ENCODE measurements at places on chromosomes 13 and 19.

DNA sequence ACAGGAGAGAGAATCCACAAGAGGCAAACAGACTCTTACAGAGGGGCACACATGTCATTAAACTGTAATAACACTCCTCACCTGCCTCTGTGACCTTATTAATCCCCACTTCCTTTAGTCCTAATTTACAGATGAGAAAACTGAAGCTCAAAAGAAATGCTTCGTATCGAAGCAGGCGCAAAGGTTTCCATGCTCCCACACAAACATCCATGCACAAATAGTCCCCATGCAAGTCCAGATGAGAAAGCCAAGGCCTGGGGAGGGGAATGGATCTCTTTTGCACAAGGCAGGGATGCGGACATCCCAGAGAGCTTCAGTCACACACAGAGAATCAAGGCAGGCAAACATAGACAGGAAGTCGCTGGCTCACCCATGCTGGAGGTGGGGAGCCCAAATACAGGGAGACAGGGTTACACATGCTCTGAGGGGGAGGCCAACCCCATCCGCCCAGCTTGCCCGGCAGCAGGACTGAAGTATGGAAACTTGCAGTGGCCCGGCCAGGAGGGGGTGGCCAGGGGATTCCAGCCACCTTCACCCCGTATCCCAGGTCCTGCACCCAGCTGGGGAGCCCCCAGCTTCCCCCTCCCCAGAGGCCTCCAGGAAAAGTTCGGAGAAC is 468 bp downstream of the S1PR5 start:
- peak; percentile 25 for DNase-seq

DNA sequence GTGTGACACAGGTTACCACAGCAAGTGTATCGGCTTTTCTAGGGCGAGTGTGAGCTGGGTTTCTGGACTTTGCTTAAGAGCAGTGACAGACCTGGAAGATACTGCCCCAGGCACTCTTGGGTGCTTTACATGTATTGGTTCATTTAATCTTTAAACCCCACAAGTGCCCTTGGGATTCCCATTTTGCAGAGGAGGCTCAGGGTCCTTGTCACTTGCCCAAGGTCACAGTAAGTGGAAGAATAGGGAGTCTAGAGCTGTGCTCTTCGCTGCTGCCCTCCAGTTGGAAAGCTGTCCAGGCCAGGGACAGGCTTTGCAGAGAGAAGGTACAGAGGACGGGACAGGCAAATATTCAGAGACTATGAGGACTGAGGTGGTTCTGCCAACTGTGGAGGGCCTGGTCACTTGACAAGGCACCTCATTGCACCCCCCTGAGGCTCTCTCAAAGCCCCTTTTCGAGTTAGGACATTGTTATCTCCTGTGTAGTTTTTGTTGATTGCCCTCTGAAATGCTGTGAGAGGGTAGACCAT is 42.4 kb downstream of the BBC3 start:
- DNase-seq = no peak

DNA sequence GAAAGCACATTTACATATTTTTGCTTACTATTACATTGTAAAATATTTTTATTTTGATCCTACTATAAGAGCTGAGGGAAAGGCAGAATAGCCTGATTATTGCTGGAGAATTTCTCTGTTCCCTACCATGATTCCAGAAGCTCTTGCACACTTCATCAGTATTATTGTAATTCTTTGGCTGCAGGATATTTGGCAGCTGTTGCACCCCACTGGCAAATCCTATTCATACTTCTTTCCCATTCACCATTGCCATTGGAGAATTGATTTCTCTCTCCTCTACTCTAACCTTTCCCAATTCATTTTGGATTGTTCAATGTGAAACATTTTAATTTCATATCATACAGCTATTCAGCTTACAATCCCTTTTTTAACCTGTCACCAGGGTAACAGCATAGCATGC is 238.0 kb downstream of the GGACT start:
- DNase-seq = no peak

- no peak for DNase-seq
Observed at GRCh38 chr13:50697746-50698539, 145.5 kb downstream of the DLEU7 start.

DNA sequence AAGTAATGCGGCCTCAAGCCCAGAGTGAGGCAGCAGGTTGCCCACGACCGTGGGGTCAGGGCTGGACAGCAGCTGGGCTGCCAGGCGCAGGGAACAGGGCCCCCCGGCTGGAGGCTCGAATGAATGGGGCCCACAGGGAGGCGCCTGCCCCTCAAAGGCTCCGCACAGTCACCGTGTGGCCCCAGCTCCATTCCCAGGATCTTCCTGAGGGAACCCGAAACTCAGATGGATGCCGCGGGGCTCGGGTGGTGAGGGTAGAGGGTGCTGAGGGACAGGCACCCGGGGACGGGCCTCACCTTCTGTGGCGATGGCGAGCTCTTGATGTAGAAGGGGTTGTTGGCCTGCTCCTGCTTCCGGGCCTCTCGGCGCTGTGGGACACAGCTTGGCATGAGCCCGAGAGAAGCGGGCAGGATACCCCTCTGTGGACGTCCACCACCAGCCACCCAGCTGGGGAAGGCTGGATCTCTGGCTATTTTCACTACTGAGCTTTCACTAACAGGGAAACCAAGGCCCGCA is 19.3 kb downstream of the IZUMO4 start:
- DNase-seq = no peak

GRCh38 chr19:15256708-15257331 is 24.6 kb upstream of the EPHX3 start:
- DNase-seq = no peak

GRCh38 chr19:45526143-45526542 is 18.9 kb downstream of the VASP start:
- no peak for DNase-seq

DNA sequence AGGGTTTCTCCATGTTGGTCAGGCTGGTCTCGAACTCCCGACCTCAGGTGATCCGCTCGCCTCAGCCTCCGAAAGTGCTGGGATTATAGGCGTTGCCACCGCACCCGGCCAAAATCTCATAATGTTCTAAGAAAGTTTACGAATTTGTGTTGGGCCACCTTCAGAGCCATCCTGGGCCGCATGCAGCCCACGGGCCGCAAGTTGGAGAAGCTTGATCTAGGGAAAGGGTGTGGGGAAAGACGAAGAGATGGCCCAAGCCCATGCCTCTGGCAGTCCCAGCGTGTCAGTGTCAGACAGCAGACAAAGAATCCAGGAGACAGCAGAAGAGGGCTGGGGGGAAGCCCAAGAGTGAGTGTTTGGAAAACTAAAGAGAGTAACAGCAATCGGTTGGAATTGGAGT is 17.3 kb upstream of the PNMA8C start:
- no peak for DNase-seq

DNA sequence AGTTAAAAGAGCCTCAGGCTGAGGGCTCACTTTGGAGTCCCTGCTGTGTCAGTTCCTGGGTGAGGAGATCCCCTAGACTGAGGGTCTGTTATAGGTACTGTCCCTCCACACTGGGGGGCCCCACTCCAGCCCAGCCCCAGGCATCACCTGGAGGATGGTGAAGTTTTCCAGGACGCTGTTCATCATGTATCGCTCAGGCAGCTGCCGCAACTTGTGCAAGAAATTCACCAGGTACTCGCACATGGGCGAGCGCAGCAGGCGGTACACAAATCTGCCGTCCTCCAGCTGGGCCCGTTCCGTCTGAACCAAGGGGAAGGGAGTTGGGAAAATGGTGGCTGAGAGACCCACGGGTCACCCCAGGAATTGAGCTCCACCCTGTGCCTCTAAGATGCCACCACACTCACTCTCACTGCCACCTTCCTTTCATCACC is 7.1 kb downstream of the CD37 start:
- DNase-seq = no peak

GRCh38 chr19:39923862-39924261 is 10.6 kb downstream of the FCGBP start:
- no peak for DNase-seq

GRCh38 chr19:17424743-17425365 is 5.0 kb downstream of the MVB12A start:
- peak; percentile 70 for DNase-seq

DNA sequence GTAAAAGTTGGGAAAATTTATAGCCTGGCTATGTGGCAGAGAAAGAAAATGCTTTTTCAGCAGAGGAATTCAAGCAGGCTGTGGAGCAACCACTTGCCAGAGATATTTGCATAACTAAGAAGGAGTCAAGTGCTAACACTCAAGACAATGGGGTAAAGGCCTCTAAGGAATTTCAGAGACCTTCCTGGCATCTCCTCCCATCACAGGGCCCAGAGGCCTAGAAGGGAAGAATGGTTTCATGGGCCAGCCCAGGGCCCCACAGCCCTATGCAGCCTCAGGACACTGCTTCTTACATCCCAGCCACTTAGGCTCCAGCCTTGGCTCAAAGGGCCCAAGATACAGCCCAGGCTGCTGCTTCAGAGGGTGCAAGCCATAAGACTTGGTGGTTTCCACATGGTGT is 14.3 kb downstream of the SLC15A1 start:
- DNase-seq = no peak

DNA sequence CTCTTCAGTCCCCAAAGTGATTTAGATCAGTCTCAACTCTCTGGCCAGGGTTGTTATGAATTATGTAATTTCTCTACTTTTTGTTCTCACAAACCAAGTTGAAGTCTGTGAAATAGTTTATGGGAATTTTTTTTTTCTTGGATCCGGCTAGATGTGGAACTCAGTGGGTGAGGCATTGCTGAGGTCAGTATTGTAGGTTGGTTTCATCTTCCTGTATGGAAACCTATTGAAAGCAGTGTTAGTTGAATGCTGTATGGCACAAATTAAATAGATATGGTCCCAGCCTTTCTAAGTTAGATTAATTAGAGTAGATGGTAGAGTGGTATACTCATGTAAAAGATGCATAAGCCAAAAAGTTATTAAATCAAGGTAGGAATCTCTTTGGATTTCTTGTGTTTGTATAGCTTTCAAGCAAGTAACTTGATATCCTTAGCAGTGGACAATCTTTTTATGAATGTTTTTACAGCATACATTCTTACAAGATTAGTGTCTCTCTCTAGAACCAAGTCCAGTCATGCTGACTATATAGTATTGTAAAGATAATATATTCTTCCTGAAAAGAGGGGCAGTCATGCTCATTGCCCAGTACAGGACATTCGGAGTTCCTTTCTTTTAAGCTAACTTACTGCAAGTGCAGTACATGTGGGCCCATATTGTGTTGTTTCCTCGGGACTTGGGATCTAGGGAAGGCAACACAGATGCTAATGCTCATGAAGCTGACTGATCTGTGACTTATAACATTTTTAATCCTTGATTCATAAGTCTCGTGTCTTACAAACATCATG is 2541.1 kb downstream of the PCDH9 start:
- DNase-seq = no peak

DNA sequence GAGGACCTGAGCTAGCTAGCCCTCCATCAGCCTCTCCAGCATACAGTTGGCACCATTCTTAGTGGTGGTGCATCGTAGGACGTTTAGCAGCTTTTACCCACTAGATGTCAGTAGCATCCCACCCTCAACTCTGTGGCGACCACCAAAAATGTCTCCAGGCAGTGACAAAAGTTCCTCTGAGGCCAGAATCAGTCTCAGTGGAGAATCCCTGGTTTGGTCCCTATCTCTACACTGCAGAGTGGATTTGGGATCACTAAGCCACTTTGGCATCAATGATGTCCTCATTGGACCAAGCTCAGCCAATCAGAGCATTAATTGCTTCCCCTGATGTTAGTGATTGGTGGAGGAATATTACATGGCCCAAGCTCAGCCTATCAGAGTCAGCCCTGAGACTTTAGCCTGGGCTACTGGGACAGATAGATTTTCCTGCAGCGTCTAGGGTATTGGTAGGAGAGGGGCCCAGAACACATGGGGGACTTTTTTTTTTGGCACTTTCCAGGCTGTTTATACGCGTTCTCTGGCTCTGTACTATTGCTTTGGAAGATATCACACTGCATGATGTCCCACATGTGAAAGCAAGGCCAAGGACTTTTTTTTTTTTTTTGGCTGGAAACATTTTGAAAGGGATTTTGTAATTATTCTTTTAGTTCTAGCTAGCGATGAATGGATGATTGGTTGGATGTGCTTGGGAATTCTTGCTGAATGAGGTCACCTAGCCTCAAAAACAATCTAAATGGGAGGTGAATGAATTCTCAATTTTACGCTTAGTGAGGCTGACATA is 7.0 kb downstream of the TMEM221 start:
- peak; percentile 42 for DNase-seq

DNA sequence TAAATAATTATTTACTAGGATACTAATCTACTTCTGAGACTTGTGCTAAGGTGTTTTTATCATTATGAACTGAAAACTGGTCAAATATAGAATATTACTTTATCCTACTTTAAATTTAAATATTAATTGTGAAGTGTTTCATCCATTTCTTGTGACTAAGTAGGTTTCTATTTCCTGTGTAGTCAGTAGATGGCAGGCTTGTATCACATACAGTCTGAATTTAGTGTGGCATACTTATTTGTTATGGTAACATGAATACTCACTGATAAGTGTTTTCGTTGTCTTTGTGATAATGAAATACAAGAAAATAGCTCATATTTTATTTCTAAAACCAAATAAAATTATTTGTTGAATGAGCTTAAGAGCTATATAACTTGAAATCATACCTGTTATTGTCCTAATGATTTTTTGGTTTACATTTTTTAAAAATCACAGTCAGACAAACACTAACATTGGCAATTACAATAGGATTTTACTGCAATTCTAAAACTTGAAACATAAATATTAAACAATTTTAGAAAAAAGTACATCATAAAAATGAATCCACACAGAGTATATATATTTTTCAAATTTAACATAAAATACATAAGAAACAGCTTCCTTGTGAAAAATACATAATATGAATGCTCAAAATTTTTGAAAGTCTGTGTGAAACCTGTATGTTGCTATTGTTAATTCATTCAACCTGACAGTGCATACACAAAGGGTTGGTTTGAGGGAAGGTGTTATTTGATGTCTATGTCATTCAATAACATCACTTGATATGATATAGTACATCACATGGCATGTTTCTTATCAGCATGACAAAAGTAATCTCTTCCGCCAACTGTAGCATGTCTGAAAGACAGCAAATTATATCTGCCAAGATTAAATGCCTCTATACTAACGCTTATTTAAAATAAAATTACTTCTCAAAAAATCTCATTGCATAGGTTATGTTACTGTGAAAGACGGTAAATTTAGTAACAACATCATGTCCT is 904.8 kb upstream of the PCDH20 start:
- DNase-seq = peak; percentile 20

- no peak for DNase-seq
Observed at GRCh38 chr13:113048766-113049165, 56.8 kb upstream of the F7 start.

- DNase-seq = no peak
Observed at GRCh38 chr19:51431124-51431523, 13.7 kb upstream of the SIGLEC10 start.

DNA sequence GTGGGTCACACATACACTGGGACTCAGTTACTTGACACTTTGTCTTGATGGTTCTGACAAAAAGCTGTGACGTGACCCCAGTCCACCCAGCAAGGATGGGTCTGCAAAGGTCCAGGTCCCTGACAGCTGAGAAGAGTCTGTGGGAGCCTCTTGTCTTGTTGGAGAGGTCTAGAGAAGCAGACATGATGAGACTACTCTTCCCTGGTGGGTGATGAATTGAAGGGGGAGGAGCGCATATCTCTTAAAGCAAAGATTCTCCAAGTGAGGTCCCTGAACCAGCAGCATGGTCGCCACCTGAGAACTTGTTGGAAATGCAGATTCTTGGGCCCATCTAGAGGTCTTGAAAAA is 78.5 kb upstream of the MEDAG start:
- no peak for DNase-seq
